ENCODE measurements at places on chromosomes 11 and 22.

DNA sequence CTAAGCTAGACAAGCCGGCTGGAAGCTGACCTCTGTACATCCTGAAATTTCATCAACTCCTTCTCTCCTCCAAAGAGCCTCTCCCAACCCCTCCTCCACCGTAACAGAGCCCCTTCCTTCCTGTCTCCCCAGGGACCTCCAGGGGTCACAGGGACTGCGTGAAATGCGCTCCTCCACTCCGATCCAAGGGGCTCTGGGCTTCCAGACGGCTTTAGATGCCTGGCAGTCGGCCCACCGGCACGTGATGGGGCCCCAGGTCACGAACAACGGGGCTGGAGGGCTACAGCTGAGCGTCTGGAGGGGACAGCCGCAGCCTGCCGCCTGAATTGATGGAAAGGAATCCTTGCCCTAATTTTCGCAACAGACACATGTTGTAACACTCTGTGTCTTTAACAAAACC, 264.1 kb downstream of the MN1 start:
- DNase-seq, result no peak

DNA sequence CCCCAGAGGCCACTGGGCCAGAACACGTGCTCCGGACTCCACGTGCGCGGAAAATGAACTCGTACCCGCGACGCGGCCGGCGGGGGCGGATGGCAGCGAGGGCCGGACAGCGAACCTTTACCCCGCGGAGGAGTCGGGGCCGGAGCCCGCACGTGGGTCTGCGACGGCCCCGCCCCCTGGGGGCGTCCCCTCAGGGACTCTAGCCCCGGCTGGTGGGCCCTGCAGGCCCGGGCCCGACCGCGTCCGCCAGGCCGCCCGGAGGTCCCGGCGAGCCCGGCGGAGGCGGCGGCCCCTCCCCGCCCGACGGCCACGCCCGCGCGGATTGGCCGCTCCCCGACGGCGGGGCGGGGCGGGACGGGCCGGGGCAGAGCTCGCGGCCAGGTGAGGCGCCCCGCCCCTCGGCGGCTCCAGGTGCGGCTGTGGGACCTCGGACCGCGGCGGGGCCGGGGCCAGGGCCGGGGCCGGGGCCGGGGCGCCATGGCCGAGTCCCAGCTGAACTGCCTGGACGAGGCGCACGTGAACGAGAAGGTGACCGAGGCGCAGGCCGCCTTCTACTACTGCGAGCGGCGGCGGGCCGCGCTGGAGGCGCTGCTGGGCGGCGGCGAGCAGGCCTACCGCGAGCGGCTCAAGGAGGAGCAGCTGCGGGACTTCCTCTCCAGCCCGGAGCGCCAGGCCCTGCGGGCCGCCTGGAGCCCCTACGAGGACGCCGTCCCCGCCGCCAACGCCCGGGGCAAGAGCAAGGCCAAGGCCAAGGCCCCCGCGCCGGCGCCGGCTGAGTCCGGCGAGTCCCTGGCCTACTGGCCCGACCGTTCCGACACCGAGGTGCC, at the start of gene FAM83F:
Gene FAM83F (plus strand): TSS at position 389 of the 827 bp plus-strand sequence. CDS start 89 bp downstream, at position 478.
- no peak for DNase-seq

- no peak for DNase-seq
These were observed 8.4 kb upstream of the CSNK1E start for GRCh38 chr22:38325587-38325986.

DNA sequence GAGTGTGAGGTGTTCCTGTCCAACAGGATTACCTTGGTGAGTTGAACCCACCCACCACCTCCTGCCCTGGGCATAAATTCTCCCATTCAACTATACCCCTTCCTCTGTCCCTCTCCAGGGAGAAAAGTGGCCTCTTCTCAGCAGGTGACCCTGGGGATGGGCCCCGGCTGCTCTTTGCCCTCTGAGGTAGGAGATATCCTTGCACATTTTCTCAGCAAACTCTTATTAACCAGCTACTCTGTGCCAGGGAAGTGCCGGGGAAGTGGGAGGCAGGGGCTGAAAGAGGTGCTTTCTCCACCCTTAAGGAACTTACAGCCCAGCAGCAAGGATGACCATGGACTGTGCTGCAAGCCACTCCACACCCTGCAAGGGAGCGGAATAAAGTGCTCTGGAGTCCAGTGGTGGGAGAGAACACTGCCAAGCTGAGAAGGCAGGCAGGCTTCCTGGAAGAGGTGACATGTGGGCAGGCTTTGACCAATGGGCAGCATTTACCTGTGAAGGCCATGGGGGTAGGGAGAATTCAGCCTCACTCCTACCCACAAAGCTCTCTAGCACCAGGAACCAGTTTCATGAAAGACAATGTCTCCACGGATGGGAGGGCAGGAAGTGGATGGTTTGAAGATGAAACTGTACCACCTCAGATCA, 21.9 kb upstream of the OAF start:
- no peak for DNase-seq

- peak; percentile 57 for DNase-seq
These were observed 118.1 kb downstream of the BBOX1 start for GRCh38 chr11:27158456-27159334.

DNA sequence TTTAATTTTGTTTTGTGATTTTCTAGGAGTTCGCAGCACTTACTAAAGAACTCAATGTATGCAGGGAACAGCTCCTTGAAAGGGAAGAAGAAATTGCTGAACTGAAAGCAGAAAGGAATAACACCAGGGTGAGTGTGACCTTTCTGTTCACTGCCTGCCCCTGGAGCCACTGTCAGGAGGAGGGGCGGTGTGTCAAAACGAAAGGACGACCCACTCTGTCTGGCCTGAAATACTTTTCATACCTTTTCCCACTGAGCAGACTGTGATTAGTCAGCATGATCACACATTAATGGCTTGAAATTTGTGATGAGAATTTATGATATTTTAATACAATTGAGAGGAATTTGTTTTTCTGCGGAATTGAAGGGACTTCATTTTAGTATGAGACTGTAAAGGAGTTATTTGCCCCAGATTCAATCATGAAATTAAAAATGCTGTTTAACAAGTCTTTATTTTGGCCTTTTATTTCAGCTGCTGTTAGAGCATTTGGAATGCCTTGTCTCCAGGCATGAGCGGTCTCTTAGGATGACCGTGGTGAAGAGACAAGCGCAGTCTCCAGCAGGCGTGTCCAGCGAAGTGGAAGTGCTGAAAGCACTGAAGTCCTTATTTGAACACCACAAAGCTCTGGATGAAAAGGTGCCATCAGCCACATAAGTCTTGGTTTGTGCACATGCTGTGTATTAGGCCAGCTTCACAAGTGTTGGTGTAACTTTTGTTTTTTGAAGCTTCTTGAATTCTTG, 54.1 kb downstream of the PPFIA1 start:
- no peak for DNase-seq
